ENCODE measurements at places on chromosomes 7 and 10. TPM values are rescaled to one million over a fixed set of nuclear protein-coding genes. Genes with fewer than 3 reads are reported as not detected.

KAZALD1 gene
- not detected for polyA plus RNA-seq

DNA sequence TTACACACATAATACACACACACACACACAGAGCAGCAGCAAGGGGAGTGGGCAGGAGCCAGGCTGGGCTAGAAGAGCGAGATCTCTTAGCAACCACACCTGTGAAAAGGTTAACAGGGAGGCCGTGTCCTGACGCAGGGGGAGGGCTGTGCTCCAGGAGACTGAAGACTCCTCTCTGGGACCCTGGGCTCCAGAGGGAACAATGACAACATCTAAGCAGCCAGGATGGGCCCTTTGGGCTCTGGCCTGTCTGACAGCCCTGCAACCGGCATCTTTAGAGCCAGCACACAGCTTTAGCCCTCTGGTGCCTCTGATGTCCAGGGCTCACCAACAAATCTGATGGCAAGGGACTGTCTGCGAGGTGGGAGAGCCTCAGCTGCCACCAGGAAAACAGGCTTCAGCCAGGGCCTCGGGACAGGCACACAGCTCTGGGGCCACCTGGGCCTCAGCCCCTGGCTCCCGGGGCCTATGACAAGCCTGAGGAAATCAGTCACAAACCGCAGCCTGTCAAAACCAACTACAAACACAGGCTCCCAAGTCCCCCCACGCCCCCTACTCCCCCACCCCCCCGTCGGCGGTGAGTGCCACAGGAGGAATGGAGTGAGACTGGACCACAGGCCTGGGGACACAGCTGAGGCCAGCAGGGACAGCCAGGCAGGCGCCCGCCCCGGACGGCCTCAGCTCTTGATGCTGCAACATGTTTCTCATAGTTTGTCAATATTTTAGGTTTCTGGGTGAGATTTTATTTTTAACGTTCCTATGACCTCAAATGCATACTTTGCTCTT, 102.8 kb downstream of the TNS3 start:
- no peak for DNase-seq
- no peaks in the 10 kb centered on the region for H3K36me3 ChIP-seq
- H3K27ac ChIP-seq, result peak overlapping the region; percentile 46
- peak overlapping the region; percentile 66 for H3K4me3 ChIP-seq

CDH23 gene
- polyA plus RNA-seq, result 0.05 TPM

DNA sequence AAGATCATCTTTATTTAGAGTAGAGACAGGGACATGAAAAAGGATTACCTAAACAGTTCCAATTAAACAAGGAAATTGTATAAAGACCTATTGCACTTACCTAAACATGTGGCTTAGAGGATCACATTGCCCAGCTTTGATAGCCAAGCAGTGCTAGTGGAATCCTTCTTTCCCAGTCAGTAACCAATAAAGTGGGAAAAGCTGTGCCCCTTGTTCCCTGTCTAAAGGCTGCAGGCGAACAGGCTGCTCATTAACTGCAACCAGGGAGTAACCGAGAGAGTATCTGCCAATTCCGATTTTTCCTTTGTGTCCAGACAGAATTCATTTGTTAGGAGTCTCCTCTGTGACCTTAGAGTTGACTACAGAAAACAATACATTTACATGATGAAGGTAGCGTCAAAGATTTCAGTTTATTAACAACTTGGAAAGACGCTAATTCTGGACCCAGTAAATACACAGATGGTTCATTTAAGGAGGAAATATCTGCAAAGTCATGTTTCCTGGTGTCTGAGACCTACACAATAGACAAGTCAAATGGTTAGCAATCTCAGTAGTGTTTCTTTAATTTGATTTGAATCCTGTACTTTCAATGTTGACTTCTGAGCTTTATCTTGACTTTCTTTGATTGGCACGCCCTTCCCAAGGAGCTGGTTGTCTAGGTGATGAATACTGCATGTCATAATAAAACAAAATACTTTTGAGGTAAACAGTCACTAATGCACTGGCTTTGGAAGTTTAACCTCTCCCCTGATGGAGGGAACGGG, 57.3 kb upstream of the MET start:
- H3K27me3 ChIP-seq, result peaks cover 21% of the 10 kb centered on the region
- no peak for DNase-seq
- no peaks in the 10 kb centered on the region for H3K36me3 ChIP-seq
- no peak overlapping the region for H3K27ac ChIP-seq
- no peak overlapping the region for H3K4me3 ChIP-seq

GRCh38 chr7:102897211-102897631, 15.6 kb upstream of the LRRC17 start:
- no peak for DNase-seq
- no peaks in the 10 kb centered on the region for H3K36me3 ChIP-seq
- no peak overlapping the region for H3K4me3 ChIP-seq
- peak overlapping the region; percentile 23 for H3K27ac ChIP-seq
- H3K27me3 ChIP-seq, result no peaks in the 10 kb centered on the region

LZTS2 gene
- polyA plus RNA-seq, result 14.9 TPM

AHR gene
- polyA plus RNA-seq, result 1.6 TPM

- H3K27ac ChIP-seq, result peak overlapping the region; percentile 93
- H3K27me3 ChIP-seq, result no peaks in the 10 kb centered on the region
- DNase-seq, result no peak
- H3K36me3 ChIP-seq, result no peaks in the 10 kb centered on the region
- H3K4me3 ChIP-seq, result no peak overlapping the region
These were observed 4.0 kb downstream of the CREM start for GRCh38 chr10:35130663-35131062.

- H3K4me1 ChIP-seq, result peaks cover 7% of the 10 kb centered on the region
- no peak overlapping the region for H3K27ac ChIP-seq
- no peak for DNase-seq
- H3K4me3 ChIP-seq, result no peak overlapping the region
- H3K36me3 ChIP-seq, result peaks cover 16% of the 10 kb centered on the region
These were observed 604.3 kb upstream of the GALNT17 start for GRCh38 chr7:70527520-70528115.

- H3K27ac ChIP-seq, result no peak overlapping the region
- no peaks in the 10 kb centered on the region for H3K4me1 ChIP-seq
- H3K27me3 ChIP-seq, result no peaks in the 10 kb centered on the region
- no peaks in the 10 kb centered on the region for H3K36me3 ChIP-seq
- DNase-seq, result no peak
These were observed 207.1 kb upstream of the ETV1 start for GRCh38 chr7:14196555-14196954.

FAM25G gene
- not detected for polyA plus RNA-seq

- H3K4me3 ChIP-seq, result no peak overlapping the region
- H3K27ac ChIP-seq, result no peak overlapping the region
- peaks cover 35% of the 10 kb centered on the region for H3K36me3 ChIP-seq
- no peak for DNase-seq
- peaks cover 43% of the 10 kb centered on the region for H3K4me1 ChIP-seq
These were observed 11.3 kb downstream of the MTG1 start for GRCh38 chr10:133405272-133405671.

GRCh38 chr10:94607111-94607510, 61.5 kb downstream of the HELLS start:
- no peak for DNase-seq
- H3K36me3 ChIP-seq, result peaks cover 7% of the 10 kb centered on the region
- H3K27me3 ChIP-seq, result no peaks in the 10 kb centered on the region
- H3K4me3 ChIP-seq, result no peak overlapping the region
- H3K27ac ChIP-seq, result no peak overlapping the region

DNA sequence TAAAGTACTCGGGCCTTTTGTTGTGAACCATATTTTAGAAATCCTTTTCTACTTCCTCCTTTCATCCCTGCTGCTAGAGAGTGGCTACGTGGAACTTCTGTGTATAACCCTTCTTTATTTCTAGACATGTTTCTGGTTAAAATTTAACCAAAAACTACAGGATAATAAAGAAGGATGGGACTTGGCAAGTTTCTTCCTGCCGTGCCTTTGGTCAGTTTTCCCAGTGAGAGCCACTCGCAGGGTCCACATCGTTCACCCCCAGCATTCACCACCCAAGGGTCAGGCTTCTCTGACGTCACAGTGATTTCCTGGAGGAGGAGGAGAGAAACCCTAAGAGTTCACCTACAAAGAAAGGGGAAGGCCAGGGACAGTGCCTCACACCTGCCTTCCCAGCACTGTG, 45.4 kb downstream of the NKX6-2 start:
- H3K4me3 ChIP-seq, result no peak overlapping the region
- no peaks in the 10 kb centered on the region for H3K27me3 ChIP-seq
- no peaks in the 10 kb centered on the region for H3K4me1 ChIP-seq
- H3K36me3 ChIP-seq, result no peaks in the 10 kb centered on the region
- no peak overlapping the region for H3K27ac ChIP-seq
- no peak for DNase-seq

WIPF3 gene
- polyA plus RNA-seq, result not detected

GRCh38 chr10:35208536-35208935, 81.9 kb downstream of the CREM start:
- no peaks in the 10 kb centered on the region for H3K27me3 ChIP-seq
- H3K27ac ChIP-seq, result no peak overlapping the region
- H3K4me1 ChIP-seq, result no peaks in the 10 kb centered on the region
- no peaks in the 10 kb centered on the region for H3K36me3 ChIP-seq

NAT16 gene
- polyA plus RNA-seq, result not detected

- H3K36me3 ChIP-seq, result peaks cover 12% of the 10 kb centered on the region
- peak overlapping the region; percentile 12 for H3K4me3 ChIP-seq
- H3K27ac ChIP-seq, result no peak overlapping the region
- no peaks in the 10 kb centered on the region for H3K4me1 ChIP-seq
- peak; percentile 9 for DNase-seq
These were observed 149.2 kb downstream of the TRIL start for GRCh38 chr7:28808796-28809533.

ALKBH4 gene
- polyA plus RNA-seq, result 16.9 TPM

DNA sequence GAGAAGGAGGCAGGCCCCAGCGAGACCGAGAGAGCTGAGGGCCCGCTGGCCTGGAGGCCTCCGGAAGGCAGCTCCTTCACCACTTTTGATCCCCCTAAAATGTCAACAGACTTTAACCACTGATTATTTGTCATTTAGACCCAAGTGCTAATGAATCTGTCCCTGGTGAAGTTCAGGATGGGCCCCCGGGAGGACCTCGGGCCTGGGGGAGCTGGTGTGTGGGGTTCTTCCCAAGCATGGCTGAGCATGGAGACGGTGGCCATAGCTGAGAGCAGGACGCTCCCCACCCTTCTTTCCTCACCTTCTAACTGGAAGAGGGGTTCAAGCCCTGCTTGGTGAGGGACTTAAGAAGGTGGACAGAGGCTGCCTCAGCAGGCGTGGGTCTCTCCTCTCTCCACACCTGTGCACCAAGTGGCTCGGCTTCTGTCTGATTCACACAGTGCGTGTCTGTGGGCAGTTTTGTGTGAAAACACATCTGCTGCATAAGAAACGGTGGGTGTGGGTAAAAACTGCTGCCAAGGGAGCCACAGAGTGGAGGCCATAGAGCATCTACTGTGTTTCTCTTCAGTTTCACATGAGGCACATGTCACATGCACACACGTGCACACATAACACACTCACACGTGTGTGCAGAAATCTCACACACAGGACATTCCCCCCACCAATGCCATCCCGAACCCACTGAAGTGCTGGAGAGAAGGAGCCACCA, 53.5 kb upstream of the VIPR2 start:
- H3K4me3 ChIP-seq, result no peak overlapping the region
- no peaks in the 10 kb centered on the region for H3K27me3 ChIP-seq
- DNase-seq, result no peak
- peaks cover 17% of the 10 kb centered on the region for H3K4me1 ChIP-seq
- H3K36me3 ChIP-seq, result no peaks in the 10 kb centered on the region

NXPH1 gene
- polyA plus RNA-seq, result not detected

Measured in naive B cell (primary cell).